ENCODE measurements at places on chromosomes 7 and 10.
A peak's percentile ranks its signal among the peaks of the same experiment; 100 is the strongest.

- no peak for DNase-seq
Observed at GRCh38 chr10:84095811-84096497, 43.4 kb upstream of the GHITM start.

- DNase-seq = no peak
Observed at GRCh38 chr7:3980300-3980643, 679.2 kb downstream of the SDK1 start.

DNA sequence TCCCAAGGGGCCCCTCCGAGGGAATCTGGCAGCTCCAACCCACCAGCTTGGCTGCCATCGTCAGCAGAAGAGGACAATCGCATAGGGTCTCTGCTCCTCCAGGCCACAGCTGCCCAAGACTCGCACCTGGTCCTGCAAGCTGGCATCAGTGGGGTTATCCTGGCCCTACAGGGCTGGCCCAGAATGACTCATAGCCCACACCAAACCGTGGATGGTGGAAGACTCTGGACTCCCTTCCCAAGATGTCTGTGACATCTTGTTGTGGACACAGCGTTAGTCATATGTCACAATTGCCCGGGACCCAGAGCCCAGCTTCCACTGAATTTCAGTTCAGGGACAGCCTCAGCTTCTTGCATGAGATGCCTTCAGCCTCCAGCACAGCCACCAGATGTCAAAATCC is 91.5 kb upstream of the CUX1 start:
- no peak for DNase-seq

DNA sequence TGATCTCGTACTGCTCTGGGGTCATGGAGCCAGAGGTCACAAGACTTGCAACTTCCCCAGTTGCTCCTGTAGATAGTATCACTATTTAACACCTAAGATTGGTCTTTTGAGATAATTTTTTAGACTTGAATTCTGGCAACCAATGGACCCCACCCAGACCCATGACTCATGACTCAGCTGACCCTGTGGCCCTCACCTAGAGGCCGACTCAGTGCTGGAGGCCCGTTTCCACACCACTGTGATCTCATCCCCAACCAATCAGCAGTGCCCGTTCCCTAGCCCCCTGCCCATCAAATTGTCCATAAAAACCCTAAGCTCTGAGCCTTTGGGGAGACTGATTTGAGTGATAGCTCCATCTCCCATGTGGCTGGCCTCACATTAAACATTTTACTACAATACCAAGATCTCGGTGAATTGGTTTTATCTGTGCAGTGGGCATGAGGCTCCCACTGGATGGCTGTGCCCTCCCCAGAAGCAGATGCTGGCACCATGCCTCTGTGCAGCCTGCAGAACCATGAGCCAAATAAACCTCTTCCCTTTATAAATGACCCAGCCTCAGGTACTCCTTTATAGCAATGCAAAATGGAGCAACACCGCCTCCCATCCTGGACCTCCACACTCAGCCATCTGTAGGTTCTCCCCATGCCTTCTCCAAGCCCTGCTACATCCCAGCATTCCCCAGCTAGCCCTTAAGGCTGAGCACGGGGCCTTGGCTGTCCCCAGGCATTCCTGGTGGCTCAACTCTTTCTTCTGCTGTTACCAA is 98.8 kb downstream of the PRKAG2 start:
- DNase-seq = no peak

GRCh38 chr7:37193087-37193774 is 255.4 kb downstream of the ELMO1 start:
- no peak for DNase-seq

GRCh38 chr10:3424111-3424851 is 251.7 kb upstream of the PITRM1 start:
- no peak for DNase-seq

- no peak for DNase-seq
Observed at GRCh38 chr10:26543567-26544306, 105.6 kb downstream of the APBB1IP start.

- DNase-seq = no peak
Observed at GRCh38 chr7:133275446-133276095, 22.7 kb downstream of the EXOC4 start.

DNA sequence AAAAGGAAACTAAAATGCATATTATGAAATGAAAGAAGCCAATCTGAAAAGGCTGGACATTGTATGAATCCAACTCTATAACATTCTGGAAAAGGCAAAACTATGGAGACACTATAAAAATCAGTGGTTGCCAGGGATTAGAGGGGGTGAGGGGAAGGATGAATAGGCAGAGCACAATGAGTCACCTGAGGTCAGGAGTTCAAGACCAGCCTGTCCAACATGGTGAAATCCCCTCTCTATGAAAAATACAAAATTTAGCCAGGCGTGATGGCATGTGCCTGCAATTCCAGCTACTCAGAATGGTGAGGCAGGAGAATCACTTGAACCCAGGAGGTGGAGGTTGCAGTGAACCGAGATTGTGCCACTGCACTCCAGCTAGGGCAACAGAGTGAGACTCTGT is 324.8 kb upstream of the PHYHIPL start:
- no peak for DNase-seq

GRCh38 chr7:23967949-23968599 is 258.1 kb downstream of the STK31 start:
- no peak for DNase-seq

- no peak for DNase-seq
Observed at GRCh38 chr10:73864229-73864628, 10.1 kb downstream of the CAMK2G start.

DNA sequence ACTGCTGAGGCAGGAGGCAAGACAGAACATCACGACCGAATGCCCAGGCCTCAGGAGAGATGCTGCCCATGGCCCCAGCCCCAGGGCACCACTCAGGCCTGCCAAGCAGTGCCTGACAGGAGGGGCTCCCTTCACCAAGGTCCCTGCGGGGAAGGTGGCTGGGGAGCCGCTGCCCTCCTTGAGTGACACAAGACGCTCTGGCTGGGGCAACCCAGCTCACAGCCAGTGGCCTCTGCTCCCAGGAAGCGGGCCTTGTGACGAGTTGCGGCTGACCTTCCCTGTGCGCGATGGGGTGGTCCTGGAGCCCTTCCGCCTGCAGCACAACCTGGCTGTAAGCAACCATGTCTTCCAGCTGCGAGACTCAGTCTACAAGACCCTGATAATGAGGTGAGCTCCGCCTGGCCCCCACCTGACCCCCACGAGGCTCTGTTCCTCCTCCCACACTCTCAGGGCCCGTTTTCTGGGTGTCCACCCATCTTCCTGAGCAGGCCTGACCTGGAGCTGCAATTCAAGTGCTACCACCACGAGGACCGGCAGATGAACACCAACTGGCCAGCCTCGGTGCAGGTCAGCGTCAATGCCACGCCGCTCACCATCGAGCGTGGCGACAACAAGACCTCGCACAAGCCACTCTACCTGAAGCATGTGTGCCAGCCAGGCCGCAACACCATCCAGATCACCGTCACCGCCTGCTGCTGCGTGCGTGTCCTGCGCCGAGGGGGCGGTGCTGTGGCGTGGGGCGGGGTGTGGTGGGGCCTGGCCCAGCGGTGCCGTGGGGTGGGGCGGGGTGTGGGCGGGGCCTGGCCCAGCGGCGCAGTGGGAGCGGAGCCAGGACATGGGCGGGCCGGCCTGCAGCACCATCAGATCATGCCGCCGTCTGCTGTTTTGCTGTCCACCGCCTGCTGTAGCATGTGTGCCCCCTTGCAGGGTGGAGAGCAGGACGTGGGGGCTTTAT is 12.8 kb downstream of the ZMIZ2 start:
- DNase-seq = no peak

DNA sequence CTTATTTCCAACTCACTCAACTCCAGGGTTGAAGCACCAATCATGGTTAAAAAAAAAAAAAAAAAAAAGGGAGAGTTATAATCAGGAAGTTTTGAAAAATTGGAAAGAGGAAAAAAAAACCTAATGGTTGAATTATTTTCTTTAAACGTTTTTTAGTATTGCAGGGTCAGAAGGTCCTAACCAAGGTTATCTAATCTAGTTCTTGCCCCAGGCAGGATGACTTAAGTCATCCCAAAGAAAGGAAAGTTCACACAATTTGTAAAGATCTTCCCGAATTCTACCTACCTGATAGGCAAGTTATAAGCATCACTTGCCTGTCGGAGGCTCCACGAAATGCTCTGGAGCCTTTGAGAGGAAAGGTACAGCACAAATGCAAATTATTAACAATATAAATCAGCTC is 208.1 kb upstream of the PLXNA4 start:
- no peak for DNase-seq

DNA sequence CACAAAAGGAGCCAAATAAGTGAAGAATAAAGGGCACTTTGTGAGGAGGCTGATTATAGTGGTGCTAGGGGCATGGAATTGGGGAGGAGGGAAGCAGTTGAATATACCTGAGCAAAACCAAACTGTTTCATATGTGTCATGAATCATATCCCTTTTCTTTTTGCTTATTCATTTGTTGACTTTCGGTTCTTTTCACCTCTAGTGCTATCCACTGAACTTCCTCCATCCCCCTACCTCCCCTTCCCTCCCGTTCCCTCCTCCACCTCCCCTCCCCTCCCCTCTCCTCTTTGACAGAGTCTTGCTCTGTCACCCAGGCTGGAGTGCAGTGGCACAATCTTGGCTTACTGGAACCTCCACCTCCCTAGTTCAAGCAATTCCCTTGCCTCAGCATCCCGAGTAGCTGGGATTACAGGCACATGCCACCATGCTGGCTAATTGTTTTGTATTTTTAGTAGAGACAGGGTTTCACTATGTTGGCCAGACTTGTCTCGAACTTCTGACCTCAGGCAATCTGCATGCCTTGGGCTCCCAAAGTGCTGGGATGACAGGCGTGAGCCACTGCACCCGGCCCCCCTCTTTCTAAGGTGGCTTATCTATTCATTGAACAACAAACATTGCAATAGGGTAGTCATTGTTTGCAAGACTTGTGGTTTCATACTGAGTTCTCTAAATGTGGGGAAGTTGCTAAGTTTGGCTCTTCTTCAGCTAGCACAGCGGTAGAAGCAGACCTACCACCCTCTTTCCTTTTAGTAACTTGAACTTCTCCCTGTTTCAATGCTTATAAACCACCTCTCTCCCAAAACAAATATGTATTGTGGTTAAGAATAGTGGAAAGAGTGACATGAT is 150.4 kb upstream of the PRPS1L1 start:
- peak; percentile 28 for DNase-seq

DNA sequence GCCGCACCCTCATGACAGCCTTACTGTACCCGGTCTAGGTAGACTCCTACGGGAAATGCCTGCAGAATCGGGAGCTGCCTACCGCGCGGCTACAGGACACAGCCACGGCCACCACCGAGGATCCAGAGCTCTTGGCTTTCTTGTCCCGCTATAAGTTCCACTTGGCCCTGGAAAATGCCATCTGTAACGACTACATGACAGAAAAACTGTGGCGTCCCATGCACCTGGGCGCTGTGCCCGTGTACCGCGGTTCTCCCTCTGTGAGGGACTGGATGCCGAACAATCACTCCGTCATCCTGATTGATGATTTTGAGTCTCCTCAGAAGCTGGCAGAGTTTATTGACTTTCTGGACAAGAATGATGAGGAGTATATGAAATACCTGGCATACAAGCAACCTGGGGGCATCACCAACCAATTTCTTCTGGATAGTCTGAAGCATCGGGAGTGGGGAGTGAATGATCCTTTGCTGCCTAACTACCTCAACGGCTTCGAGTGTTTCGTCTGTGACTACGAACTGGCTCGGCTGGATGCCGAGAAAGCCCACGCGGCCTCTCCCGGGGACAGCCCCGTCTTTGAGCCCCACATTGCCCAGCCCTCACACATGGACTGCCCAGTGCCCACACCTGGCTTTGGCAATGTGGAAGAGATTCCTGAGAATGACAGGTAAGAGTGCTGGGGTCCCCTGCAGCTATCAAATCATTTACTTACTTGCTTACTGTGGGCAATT is 8.5 kb upstream of the CHCHD1 start:
- peak; percentile 5 for DNase-seq

DNA sequence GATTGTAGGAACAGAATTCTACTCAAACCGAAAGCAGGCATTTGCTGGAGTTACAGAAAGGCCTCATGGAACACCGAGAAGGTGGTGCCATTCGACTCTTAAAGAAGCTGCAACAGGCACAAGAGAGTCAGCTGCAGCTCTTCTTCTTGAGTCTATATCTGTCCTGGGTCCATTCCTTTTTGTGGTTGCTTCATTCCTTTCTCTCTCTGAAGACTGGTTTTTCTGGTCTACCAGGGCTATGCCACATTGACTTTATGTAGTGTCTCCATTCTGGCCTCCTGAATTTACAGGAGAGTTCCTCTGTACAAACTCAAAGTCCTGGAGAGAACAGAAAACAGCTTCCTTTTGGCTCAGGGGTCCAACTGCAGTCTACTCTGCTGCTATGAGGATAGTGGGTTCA is 132.8 kb downstream of the CFTR start:
- no peak for DNase-seq

DNA sequence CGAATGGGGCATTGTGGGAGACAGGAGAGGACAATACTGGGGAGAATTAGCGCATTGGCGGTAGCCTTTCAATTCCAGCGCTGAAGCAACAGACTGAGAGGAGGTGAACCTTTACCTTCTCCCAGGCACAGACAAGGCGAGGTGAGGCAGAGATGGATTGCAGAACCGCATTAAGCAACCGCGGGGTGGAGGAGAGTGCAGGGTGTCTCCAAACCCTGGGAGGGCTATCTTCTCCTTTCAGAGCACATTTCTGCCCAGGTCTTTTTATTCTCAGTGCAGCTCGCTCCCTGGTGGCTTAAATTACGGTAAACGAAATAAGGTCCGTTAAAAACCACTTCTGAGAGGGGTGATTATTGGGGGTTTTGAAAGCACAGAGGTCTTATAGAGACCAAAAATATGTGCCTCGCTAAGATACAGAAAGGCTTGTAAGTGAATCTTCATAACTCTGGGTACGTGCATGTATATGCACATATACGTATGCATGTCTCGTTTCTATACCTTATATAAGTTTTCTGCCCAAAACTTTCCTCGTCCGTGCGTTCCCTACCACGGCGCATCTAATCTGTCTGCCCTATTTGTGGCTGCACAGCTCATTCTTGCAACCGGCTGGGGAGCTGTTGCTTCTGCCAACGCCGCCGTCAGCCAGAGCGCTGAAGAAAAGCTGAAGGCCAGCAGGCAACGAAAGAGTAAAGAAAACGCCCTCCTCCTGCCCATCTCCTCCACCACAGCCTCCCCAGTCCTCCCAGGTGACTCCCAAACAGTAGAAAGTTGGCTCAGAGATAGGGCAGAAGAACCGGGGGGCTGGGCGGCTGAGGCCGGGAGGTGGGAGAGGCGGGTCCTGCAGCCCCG is 895 bp upstream of the ZNF804B start:
- DNase-seq = no peak

GRCh38 chr10:98332623-98333269 is 64.8 kb upstream of the LOXL4 start:
- no peak for DNase-seq

GRCh38 chr10:42885491-42886270 is 103.1 kb downstream of the BMS1 start:
- DNase-seq = no peak

- DNase-seq = no peak
Observed at GRCh38 chr10:85614566-85614965, 752.0 kb downstream of the GRID1 start.

- no peak for DNase-seq
Observed at GRCh38 chr7:87057210-87057609, 2.2 kb downstream of the ELAPOR2 start.

DNA sequence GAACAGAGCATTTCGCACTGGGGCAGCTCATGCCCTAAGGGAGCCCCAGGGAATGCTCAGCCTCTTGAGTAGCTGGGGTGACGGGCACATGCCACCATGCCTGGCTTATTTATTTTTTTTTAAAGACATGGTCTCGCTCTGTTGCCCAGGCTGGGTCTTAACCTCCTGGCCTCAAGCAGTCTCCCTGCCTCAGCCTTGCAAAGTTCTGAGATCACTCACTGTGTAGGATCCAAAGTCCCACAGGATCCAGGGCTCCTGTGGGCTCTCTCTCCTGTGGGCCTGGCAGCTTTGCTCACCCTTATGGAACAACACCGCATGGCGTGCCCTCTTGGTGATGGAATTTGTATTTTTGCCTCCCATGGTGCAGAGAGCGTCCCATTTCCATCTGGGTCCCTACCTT is 34.0 kb downstream of the TMEM120A start:
- DNase-seq = no peak

Measured in effector memory CD8-positive, alpha-beta T cell (primary cell).